DMS153 (cell line): ENCODE measurements at places on chromosomes 13 and 19.

GRCh38 chr13:50783717-50784290, 59.7 kb downstream of the DLEU7 start:
- DNase-seq: no peak

DNA sequence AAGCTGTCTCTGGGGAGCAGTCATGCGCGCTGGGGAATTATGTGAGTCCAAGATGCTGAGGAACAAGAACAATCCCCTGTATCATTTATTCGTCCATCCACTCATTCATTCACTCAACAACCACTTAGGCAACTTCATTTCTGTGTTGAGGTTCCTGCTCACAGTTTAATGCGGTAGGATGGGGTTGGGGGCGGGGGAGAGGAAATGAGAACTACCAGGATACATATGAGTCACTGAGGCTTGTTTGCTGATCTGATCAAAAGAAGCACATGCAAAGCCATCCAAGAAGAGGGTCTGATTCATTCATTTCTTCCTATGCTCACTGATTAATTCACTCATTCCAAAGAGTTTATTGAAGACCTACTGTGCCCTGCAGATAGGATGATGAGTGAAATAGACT, 20.9 kb downstream of the ZNF536 start:
- no peak for DNase-seq

DNA sequence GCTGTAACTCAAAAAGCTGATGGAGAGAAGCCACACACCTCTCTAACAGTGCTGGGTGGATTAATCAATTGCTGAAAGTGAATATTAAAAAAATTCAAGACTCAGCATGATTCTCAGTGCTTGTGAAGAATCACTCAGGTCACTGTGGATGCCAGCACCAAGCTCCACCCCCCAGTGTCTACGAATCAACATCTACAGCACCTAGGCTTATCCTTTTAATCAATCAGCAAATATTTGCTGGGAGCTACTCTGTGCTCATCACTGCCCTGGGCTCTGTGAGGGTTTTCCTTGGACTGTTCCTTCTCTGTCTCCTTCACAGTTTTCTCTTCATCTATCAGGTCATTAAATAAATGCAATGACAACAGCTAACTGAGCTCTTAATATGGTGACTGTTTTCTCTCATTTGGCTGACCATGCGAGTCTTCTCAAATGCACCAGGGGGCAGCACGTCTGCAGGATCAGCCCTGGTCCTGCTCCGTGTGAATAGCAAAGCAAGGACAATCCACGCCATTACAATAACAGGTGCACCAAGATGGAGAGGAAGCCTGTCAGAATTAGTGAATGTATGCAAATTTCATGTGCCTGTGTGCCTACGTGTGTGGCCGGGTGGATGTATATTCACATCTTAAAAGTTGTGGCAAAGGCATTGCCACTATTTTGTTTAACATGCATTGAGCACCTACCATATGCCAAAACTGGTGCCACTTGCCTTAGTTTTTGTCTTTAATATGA, 14.6 kb upstream of the C13orf42 start:
- DNase-seq: peak; percentile 65

GRCh38 chr13:103099722-103100293, 33.6 kb upstream of the SLC10A2 start:
- DNase-seq: no peak

DNA sequence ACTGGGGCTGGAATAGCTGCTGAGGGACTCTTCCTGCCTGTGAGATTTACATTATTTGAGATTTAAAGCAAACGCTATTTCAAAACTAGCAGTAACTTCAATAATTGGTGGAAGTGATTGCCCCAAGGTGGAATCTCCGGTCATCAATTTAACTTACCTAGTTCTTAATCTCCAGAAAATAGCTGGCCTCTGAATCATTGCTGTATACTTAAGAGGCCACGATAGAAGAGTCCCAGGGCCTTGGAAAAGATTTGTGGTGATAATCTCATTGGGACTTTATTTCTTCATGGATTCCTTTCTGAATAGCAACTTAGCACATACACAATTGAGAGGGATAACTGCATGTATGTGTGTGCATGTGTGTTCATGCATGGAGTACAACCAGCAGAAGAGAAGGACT, 120.2 kb downstream of the DNAJC15 start:
- no peak for DNase-seq

DNA sequence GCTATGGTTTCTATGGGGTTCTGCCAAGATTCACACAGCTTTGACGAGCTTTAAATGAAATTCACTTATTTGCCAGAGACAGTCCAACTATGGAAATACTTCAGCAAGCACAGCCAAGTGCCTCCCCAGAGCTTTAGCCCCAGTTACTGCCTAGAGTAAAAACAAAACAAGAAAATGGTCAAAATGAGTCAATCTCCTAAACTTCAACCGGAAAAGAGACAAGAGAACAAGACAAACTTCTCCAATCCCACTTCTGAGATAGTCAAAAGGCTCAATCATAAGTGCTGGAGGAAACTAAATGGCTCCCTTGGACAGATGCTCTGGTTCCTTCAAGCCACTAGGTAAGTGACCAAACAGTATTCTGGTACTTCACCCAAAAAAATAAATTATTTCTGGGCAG, 65.8 kb downstream of the KATNAL1 start:
- no peak for DNase-seq

- no peak for DNase-seq
Observed at GRCh38 chr13:29926098-29926476, 75.7 kb upstream of the UBL3 start.

DNA sequence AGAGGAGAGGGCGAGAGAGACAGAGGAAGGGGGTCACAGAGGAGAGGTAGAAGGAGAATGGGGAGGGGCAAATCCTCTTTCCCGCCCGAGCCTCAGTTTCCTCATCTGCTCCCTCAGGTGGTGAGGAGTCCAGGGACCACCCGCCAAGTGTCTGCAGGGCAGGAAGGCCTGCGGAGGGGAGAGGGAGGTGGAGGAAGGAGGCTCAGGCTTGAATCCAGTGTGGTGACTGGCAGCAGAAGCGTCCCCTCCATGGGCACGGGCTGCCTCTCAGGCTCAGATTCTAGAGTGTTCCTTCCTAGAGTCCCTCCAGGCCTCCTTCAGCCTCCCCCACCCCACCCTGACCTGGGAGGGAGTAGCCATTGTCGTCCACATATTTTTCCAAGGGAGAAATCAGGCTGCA, 16.5 kb upstream of the GARIN5A start:
- no peak for DNase-seq

DNA sequence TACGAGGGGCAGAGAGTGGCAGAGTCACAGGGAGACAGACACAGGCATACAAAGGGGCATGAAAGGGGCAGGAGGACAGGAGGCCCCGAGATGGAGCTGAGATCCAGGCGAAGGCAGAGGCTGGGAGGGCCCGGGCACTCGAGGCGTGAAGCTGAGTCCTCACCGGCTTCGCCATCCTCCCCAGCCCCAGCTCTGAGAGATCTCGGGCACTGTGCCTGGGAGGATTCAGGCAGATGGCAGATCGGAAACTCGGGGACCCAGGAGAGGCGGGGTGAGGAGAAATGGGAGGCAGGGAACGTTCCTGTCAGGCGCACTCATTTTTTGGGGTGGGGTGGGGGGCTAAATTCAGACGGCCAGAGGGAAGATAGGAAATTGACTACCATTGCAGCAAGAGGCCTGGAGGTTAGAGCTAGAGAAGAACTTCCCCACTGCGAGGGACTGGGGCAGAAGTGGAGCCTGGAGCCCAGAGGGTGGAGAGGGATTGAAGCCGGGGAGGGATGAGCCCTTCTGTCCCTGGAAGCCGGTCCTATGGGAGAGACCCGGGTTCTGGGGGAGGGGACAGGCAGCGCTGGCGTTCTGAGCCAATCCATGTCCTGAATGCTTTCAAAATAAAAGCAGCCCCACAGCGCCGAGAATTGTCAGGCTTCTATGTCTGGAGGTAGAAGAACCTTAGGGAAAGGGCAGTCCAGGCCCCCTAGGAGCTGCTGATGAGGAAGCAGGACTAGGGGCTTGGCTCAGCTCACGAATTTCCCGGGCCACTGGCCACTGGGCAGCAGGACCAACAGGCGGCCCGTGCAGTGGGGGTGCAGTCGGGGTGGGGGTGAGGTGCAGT, 12.6 kb downstream of the LRRC4B start:
- no peak for DNase-seq
